ENCODE measurements at places on chromosomes 1 and 21. TPM values are rescaled to one million over a fixed set of nuclear protein-coding genes. Genes with fewer than 3 reads are reported as not detected.

The CHRM3 gene
- not detected for polyA plus RNA-seq

DNA sequence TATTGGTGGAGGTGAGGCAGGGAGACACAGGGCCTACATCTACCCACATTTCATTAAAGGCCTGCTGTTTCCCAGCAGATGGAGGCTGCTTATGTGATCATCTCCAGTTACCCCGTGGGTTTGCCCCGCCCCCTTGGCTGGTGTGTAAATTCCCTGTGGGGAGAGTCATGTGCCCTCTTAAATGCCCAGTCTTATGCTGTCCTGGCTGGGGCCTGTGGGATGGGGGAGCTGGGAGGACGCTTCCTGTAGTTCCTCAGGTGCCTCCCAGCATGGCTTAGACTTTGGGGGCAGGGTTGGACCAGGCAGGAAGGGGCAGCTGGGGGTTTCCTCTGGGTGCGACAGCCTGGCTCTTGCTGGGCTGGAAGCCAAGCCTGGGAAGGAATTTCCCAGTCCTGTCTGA, 15.5 kb upstream of the CITED4 start:
- H3K4me3 ChIP-seq = no peak overlapping the region
- no peak overlapping the region for H3K27ac ChIP-seq
- DNase-seq = no peak
- peaks cover under 1% of the 10 kb centered on the region for H3K27me3 ChIP-seq
- no peaks in the 10 kb centered on the region for H3K36me3 ChIP-seq
- peaks cover 43% of the 10 kb centered on the region for H3K4me1 ChIP-seq

DNA sequence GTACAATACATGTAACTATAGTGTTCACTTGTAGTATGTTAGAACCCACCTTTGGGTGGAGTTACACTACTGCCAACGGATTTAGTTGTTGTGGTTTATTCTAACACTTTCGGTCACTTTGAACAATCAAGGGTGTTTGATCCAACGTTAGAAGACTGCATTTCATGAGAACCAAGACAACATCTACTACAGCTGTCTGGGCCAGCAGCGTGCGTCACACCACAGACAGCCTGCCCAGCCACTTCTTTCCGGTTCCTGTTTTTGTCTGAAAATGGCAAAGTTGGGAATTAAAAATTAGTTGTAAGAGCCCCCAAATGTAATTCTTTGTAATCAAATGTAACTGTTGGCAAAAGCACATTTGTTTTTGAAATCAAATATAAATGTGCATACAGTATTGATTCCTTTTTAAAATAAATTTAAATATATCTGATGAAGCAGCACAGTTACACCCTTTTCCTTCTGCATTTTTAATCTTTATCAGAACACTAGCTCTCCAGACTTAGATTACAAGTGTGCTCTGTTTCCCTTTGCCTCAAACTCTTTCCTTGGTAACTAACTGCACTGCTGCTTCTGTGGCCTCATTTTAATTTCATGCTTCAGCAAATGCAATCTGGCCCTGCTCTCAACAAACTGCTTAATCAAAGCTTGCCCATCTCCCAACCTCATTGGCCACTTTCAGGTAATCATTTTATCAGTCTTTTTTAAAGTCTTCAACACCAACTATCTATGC, 86.6 kb upstream of the DPH5 start:
- peaks cover 40% of the 10 kb centered on the region for H3K4me1 ChIP-seq
- H3K36me3 ChIP-seq = no peaks in the 10 kb centered on the region
- DNase-seq = peak; percentile 88
- H3K27me3 ChIP-seq = peaks cover 2% of the 10 kb centered on the region

DNA sequence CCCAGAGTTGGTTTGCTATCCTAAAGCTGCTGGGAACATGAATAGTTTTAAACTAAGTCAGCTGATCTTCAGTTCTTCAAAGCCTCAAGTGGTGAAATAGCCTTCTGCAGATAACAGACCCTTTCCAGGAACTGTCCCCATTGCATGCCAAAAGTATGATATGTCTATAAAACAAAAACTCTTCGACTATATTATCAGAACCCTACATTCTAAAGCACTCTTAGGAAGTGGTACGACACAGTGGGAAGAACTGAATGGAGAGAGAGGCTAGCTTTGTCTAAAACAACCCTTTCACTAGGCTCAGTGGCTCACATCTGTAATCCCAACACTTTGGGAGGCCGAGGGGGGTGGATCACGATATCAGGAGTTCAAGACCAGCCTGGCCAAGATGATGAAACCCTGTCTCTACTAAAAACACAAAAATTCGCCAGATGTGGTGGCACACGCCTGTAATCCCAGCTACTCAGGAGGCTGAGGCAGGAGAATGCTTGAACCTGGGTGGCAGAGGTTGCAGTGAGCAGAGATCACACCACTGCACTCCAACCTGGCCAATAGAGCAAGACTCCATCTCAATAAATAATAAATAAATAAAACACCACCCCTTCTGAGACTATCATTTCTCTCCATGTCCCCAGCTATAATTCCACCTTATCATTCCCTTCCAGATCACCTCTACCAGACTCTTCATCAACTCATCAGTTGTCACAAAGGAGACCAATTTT, 2.2 kb upstream of the FRRS1 start:
- H3K36me3 ChIP-seq = no peaks in the 10 kb centered on the region
- no peak overlapping the region for H3K27ac ChIP-seq
- H3K4me1 ChIP-seq = peaks cover 6% of the 10 kb centered on the region
- no peak for DNase-seq
- peaks cover 3% of the 10 kb centered on the region for H3K27me3 ChIP-seq
- H3K4me3 ChIP-seq = no peak overlapping the region

DNA sequence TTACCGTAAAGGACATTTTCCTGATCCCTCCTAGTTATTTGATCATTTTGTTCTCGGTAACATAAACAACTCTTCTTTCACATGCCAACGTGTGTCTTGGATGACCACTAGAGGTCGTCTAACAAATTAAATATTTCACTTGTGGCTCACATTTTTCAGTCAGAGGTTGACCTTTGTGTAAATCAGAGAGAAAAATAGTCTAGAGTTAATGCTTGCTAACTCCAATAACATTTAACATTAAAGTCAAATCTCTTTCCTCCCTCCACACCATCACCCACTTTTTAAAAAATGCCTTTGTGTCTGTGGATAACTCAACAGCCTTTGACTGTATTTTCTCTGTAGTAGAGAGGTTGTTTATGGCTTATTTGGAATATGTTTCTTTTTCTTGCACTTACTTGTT, 220.5 kb upstream of the B3GALT2 start:
- no peaks in the 10 kb centered on the region for H3K36me3 ChIP-seq
- H3K27ac ChIP-seq = no peak overlapping the region
- DNase-seq = peak; percentile 47
- H3K4me3 ChIP-seq = no peak overlapping the region
- no peaks in the 10 kb centered on the region for H3K27me3 ChIP-seq
- peaks cover 11% of the 10 kb centered on the region for H3K4me1 ChIP-seq

- H3K27me3 ChIP-seq = peaks cover 10% of the 10 kb centered on the region
- H3K4me3 ChIP-seq = no peak overlapping the region
- H3K36me3 ChIP-seq = no peaks in the 10 kb centered on the region
These were observed 14.1 kb upstream of the ACTL8 start for GRCh38 chr1:17741052-17741451.

GRCh38 chr1:184032930-184033418, 4.6 kb downstream of the COLGALT2 start:
- H3K27me3 ChIP-seq = peaks cover 6% of the 10 kb centered on the region
- H3K4me3 ChIP-seq = no peak overlapping the region
- no peak for DNase-seq
- H3K4me1 ChIP-seq = peaks cover 48% of the 10 kb centered on the region
- peaks cover 4% of the 10 kb centered on the region for H3K36me3 ChIP-seq

GRCh38 chr1:156775799-156776198, 8.5 kb downstream of the PRCC start:
- no peak overlapping the region for H3K4me3 ChIP-seq
- H3K36me3 ChIP-seq = peaks cover 9% of the 10 kb centered on the region
- DNase-seq = no peak
- H3K27ac ChIP-seq = no peak overlapping the region
- H3K27me3 ChIP-seq = no peaks in the 10 kb centered on the region
- H3K4me1 ChIP-seq = peaks cover 61% of the 10 kb centered on the region

The CNR2 gene
- 7.4 TPM for polyA plus RNA-seq

DNA sequence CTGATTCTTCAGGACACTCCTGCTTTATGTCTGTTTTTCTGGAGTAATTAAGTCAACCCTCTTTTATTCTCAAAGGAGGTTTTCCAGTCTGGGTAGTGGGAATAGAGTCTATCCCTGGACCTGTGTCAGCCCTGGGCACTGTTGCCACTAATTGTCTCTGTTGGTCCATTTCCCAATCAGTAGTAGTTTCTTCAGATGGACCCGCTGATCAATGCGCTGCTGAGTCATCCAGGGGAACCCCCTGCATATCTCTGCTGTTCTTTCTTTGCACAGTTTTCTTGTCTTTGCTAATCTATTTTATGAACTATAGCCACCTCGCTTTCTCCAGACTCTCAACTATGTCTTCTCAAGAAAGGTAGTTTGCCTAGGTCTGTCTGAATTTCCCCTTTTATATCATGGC, 82.5 kb downstream of the TNNI3K start:
- no peak for DNase-seq
- no peaks in the 10 kb centered on the region for H3K4me1 ChIP-seq
- H3K36me3 ChIP-seq = no peaks in the 10 kb centered on the region
- H3K27me3 ChIP-seq = no peaks in the 10 kb centered on the region
- no peak overlapping the region for H3K4me3 ChIP-seq

DNA sequence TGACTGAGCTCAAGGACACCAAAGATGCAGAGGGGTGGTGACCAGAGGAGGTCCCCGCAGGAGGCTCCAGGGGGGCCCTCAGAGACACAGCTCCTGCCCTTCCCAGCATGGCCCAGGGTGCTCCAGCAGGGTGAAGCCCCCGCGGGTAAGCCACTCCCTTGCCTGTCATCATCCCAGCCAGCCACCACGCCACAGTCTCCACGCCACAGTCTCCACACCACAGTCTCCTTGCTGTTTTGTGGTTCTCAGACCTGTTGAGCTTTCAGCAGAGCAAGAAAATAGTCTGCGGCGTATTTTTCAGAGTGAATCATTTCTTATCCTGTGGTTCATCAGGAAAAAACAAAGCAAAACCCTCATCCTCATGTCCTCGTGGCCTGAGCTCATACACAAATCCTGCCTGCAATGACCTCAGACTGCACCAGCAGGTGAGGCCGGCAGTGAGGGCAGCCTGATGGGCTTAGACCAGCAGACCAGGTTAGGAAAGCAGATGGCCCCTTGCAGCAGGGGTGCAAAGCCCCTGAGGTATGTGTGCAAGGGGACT, 25.7 kb upstream of the ABCG1 start:
- H3K36me3 ChIP-seq = no peaks in the 10 kb centered on the region
- peak overlapping the region; percentile 84 for H3K4me3 ChIP-seq
- H3K27me3 ChIP-seq = peaks cover 23% of the 10 kb centered on the region
- H3K4me1 ChIP-seq = peaks cover 15% of the 10 kb centered on the region
- peak; percentile 81 for DNase-seq

- no peak for DNase-seq
- H3K4me3 ChIP-seq = no peak overlapping the region
- peaks cover 9% of the 10 kb centered on the region for H3K4me1 ChIP-seq
These were observed 14.1 kb upstream of the RASSF5 start for GRCh38 chr1:206493279-206493678.

GRCh38 chr1:24410750-24411149, 2.8 kb downstream of the STPG1 start:
- no peaks in the 10 kb centered on the region for H3K36me3 ChIP-seq
- no peak overlapping the region for H3K4me3 ChIP-seq
- H3K27ac ChIP-seq = no peak overlapping the region
- H3K4me1 ChIP-seq = peaks cover 22% of the 10 kb centered on the region
- peaks cover 12% of the 10 kb centered on the region for H3K27me3 ChIP-seq
- DNase-seq = no peak

The BGLAP gene
- polyA plus RNA-seq = not detected

The DDR2 gene
- 0.02 TPM for polyA plus RNA-seq

GRCh38 chr1:151799179-151800022, 5.8 kb downstream of the LINGO4 start:
- peaks cover 8% of the 10 kb centered on the region for H3K4me1 ChIP-seq
- DNase-seq = no peak
- H3K27me3 ChIP-seq = peaks cover 1% of the 10 kb centered on the region
- no peaks in the 10 kb centered on the region for H3K36me3 ChIP-seq

DNA sequence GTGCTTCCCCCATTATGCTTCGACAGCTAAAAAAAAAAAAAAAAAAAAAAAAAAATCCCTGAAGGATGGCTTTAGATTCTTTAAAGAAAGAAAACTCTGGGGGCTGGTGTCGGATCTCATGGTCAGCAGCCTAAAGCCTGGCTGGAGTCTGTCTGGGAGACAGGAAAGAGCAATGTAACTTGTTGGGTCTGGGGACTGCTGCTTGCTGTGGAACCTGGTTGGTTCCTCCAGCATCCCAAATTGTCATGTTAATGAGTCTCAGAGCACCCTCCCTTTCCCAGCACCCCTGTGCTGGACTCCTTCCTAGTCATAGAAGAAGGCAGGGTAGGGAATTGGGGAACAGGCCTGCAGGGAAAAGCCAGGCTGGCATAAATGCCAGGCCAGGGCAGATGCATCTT, 3.0 kb downstream of the KCNC4 start:
- H3K36me3 ChIP-seq = no peaks in the 10 kb centered on the region
- H3K4me1 ChIP-seq = peaks cover 15% of the 10 kb centered on the region
- no peak overlapping the region for H3K27ac ChIP-seq
- no peak overlapping the region for H3K4me3 ChIP-seq

The RNF207 gene
- 3.0 TPM for polyA plus RNA-seq

The PDE9A gene
- 2.3 TPM for polyA plus RNA-seq

GRCh38 chr1:63888984-63889383, 115.2 kb downstream of the ROR1 start:
- peaks cover 34% of the 10 kb centered on the region for H3K4me1 ChIP-seq
- no peak overlapping the region for H3K27ac ChIP-seq
- H3K27me3 ChIP-seq = peaks cover 10% of the 10 kb centered on the region
- H3K36me3 ChIP-seq = peaks cover 4% of the 10 kb centered on the region

The GUCA2A gene
- not detected for polyA plus RNA-seq

The OR2T12 gene
- not detected for polyA plus RNA-seq

The FCAMR gene
- not detected for polyA plus RNA-seq

GRCh38 chr1:100070201-100070939, 62.4 kb downstream of the SASS6 start:
- H3K27me3 ChIP-seq = no peaks in the 10 kb centered on the region
- no peak overlapping the region for H3K4me3 ChIP-seq
- peaks cover 60% of the 10 kb centered on the region for H3K36me3 ChIP-seq
- peak overlapping the region; percentile 50 for H3K27ac ChIP-seq
- H3K4me1 ChIP-seq = peaks cover 30% of the 10 kb centered on the region
- DNase-seq = peak; percentile 22

The ADAMTS1 gene
- polyA plus RNA-seq = 8.7 TPM

- no peak overlapping the region for H3K27ac ChIP-seq
- H3K4me1 ChIP-seq = no peaks in the 10 kb centered on the region
- H3K27me3 ChIP-seq = no peaks in the 10 kb centered on the region
- no peak overlapping the region for H3K4me3 ChIP-seq
- DNase-seq = no peak
These were observed 7.7 kb upstream of the CLCA1 start for GRCh38 chr1:86460998-86461397.

DNA sequence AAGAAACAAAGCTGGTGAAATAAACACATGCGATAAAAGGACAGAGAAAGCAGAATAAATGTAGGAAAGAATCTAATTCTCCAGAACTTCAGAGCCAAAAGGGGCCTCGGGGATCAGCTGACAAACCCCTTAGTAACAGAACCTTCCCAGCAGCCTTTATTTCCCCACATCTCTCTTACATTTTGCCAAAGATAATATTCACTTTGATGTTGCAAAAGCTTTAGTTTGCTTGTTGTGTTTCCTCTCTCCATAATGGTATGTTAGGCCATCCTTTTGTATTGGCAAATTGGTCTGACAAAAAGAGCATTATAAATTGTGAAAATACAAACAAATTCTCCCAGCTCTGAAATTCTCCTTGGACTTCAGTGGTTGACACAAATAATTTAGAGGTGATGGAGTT, 54.9 kb downstream of the OPTC start:
- no peak overlapping the region for H3K4me3 ChIP-seq
- H3K27ac ChIP-seq = peak overlapping the region; percentile 15
- no peak for DNase-seq
- no peaks in the 10 kb centered on the region for H3K36me3 ChIP-seq
- H3K4me1 ChIP-seq = no peaks in the 10 kb centered on the region
- H3K27me3 ChIP-seq = peaks cover 5% of the 10 kb centered on the region

The OR2M5 gene
- not detected for polyA plus RNA-seq
